Endodermal cell (in vitro differentiated cells): ENCODE measurements at places on chromosomes 1 and 21.

- DNase-seq: no peak
These were observed 59.9 kb downstream of the CYYR1 start for GRCh38 chr21:26513212-26513611.

DNA sequence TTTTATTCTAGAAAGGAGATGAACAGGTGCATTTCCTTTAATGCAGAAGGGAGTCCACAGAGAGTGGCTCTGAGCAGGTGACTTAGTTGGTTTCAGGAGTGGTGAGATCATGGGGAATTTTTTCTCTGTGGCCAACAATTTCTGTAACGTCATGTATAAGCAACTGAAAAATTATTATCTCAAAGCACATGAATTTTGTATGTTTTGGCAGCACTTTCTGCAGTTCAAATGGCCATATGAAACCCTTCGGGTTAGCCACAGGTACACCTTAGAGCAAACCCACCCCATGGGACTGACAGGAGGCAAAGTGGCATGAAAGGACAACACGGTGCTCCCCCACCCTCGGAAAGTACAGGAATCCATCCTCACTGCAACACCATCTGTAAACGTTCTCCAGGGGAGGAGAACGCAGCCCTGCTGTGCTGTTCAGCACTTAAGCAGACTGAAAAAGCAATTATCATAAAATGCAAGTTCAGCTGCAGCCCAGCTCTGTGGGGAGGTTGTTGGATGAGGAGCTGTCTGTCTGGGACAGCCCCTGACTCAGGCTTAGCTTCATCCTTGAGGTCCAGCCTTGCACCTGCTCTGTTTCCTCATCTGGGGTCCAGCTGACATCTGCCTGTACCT lies 55.8 kb upstream of the CLDN14 start:
- DNase-seq: no peak

DNA sequence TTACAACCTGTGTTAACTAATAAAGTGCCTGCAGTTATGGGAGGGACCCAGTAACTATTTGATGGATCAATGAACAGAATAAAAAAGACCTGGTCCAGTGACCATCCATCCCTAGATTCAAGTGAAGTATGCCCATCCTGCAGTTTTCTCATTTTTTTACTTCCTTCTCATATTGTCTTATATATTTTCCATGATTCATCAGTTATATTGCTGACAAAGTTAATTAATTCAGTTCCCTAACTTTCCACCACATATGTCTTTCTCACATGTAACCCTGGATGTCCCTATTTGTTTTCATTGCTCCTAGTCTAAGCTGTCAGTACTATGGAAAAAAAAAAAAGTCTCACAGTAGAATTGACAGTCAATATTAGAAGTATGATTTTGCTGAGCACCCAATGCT lies 64.3 kb downstream of the ITGB3BP start:
- no peak for DNase-seq

DNA sequence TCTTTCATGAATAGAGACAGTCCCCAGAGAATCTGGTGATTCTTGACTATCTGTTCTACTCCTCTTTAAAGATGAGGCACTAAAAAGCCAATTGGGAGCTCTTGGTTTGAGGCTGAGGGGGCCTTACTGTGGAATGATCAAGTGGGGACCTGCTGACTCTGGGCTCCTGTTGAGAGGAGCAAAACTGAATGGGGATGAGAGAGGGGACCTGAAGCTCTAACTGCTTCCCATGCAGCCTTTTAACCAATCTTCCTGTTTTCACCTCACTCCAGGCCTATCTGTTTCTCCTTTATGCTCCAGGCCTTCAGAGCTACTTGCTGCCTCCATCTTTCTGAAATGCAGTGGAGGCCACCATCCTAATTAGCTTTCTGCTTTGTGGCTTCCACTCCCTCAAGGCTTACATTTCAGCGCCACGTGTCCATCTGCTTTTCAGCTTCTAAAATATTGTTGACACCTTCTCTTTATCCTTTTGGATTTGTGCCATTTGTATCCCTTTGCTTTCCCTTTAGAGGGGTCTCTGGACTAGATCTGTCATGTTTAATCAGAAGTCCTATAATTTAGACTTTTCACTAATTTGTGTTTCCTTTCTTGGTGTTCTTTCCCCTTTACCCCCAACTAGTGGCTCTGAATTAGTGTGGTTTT lies 145.7 kb downstream of the DHRS3 start:
- no peak for DNase-seq

GRCh38 chr1:160761886-160762285 lies 22.8 kb downstream of the SLAMF7 start:
- no peak for DNase-seq

GRCh38 chr1:185984113-185984836 lies 250.1 kb downstream of the HMCN1 start:
- DNase-seq: no peak

DNA sequence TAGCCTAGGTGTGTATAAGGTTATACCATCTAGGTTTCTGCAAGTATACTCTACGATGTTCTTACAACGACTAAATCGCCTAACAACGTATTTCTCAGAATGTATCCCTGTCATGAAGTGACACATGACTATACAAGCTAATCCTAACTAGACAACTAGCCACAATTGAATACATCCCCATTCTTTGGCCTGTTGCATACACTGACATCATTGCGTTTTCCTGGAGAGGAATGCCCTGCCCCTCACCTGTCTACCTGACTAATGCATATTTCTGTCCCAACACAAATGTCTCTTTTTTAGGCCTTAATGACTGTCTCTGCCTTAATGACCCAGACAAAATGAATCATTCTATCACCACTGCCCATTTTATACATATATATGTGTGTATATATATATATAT lies 8.5 kb upstream of the NFIA start:
- no peak for DNase-seq
